ENCODE measurements at places on chromosomes 12 and 14.

DNA sequence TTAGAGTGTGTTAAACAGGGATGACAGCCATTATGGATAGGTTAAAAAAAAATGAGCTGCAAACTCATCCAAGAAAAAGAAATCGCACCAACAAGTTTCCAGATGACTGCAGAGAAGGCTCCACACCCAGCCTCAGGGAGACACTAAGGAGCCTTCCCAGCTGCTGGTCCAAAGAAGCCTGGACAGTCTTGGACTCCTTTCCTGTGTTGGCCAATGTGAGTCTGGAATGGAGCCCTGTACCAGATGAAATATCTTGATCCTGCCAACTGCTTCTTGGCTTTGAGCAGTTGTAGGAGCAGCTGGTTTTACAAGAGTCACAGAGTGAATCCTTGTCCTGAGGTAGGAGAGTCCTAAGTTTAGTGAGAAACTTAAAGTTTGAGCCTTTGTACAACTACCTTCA is 44.5 kb downstream of the SLC38A1 start:
- DNase-seq = no peak

- no peak for DNase-seq
Measured at GRCh38 chr12:18849761-18850160, 111.8 kb downstream of the CAPZA3 start.

DNA sequence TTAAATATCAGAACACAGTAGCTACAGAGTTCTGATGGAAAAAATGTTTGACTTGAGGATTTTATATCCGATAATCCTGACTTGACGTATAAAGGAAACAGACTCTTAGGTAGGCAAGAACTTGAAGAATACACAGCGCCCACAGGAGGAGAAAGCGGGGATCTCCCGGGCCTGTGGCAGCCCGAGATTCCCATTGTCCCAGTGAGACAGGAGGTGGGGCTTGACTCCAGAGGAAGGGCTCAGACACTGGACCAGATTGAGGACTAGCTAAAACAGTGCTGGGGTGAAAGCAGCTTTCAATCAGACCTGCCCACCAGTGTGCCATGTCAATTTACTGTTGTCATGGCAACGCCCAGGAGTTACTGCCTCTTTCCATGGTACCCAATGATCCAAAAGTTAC is 51.1 kb upstream of the C14orf180 start:
- DNase-seq = peak; percentile 4

DNA sequence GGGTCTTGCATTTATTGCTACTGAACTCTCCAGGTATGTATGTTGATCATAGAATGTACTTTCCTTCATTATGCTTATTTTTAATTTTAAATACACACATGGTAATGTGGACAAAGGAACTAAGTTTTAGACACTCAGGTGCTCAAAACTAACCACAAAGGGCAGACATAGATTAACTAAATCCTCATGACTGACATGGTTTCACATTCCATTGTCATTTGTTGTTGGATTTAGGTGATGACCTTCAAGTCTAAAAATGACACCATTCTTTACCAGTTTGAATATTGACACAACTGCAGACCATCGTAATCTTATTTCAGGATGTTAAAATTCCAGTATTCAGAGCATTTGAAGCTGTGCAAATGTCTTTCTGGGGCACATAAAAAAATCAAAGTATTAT is 128.4 kb downstream of the BBS10 start:
- no peak for DNase-seq

DNA sequence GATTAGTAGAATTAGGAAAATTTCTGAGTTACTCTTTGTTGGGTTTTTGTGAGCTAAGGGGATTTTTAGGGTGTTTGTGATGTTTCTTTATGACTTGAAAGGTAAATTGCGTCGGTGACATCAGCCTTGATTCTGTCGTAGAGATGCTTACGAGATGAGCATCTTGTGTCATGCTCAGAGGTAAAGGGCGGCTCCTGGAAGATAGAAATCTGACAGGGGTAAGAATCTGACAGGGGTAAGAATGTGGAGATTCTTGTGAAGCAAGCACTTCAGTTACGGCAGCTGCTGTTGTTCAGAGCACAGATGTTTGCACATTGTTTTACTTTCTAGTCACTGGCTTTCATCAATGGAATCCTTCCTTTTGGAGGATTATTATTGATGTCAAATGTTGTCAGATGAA is 22.5 kb downstream of the EML1 start:
- no peak for DNase-seq

GRCh38 chr14:30267141-30267540 is 291.8 kb upstream of the G2E3 start:
- DNase-seq = no peak

GRCh38 chr12:118986050-118986449 is 4.7 kb downstream of the SRRM4 start:
- DNase-seq = no peak

DNA sequence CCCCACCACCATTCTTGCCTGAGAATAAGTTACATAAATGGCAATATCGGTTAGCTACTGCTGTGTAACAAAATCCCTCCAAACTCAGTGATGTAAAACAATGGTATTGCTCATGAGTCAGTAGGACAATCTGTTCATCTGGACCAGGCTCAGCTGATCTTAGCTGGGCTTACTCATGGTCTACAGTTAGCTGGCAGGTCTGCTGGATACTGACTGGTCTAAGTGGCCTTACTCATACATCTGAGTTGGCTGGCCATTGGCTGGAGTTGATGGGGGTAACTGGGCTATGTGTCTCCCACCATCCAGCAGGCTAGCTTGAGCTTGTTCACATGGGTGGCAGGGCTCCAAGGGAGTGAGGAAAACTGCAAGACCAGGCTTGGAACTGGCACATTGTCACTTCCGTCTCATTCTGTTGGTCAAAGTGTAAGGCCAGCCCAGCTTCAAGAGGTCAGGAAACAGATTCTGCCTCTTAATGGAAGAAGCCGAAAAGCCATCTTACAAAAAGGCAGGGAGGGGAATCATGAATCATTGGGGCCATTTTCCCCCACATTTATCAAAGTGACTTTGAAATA is 56.7 kb upstream of the CHGA start:
- DNase-seq = no peak

DNA sequence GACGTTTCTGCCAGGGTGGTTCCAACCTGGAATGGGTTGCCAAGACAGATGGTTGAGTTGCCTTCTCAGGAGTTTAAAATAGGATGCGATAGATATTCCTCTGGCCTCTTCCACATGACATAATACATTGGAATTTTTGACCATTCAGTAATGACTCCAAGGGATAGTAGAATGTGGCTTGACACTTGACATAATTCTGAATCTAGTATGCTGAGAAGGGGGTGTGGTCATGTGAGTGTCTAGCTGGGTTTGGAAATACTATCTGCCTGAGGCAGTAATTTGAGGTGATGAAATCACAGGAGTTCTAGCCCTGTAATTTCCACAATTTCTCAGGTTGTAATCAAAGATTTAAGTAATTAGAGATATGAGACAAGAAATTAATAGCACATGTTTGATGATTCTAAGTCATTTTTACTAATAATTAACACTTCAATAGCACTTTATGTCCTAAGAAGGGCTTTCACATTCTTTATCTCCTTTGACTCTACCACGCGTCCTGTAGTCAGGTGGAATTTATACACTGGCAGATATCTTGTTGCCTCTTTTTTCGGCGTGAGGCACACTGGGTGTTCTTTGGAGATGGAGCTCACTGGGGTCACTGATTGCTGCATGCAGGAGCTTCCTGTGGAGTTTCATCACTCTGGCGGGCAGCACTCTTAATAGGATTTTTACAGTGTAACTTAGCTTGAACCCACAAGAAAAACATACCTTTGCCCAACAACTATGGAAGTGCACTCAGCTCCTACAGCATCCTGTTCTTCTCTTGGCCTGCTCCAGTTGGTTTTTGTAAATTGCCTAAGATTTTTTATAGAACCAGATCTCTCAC is 3.2 kb upstream of the AMIGO2 start:
- no peak for DNase-seq

DNA sequence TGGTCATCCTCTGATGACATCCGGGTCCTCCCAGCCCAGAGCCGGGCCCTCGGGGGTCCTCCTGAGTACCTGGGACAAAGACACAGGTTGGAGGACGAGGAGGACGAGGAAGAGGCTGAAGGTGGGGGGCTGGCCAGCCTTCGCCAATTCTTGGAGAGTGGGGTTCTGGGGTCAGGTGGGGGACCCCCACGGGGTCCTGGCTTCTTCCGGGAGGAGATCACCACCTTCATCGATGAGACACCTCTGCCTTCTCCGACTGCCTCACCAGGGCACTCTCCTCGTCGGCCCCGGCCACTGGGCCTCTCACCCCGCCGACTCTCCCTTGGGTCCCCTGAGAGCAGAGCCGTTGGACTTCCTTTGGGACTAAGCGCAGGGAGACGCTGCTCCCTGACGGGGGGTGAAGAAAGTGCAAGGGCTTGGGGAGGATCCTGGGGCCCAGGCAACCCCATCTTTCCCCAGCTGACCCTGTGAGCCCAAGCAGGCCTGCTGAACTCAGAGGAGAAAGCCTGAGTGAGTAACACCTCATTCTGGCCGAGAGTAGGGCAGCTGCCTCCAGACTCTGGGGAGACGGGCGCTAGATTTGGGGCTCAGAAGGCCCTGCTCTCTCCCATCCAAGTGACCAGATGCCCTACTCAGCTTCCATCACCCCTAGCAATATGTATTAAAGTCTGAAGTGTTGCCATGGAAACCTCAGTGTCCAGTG is 1.3 kb upstream of the P3H3 start:
- no peak for DNase-seq

GRCh38 chr12:47303995-47304560 is 224.3 kb upstream of the AMIGO2 start:
- DNase-seq = no peak

Data from head of caudate nucleus (tissue), 42 donors.